ENCODE measurements at places on chromosomes 16 and 17.

DNA sequence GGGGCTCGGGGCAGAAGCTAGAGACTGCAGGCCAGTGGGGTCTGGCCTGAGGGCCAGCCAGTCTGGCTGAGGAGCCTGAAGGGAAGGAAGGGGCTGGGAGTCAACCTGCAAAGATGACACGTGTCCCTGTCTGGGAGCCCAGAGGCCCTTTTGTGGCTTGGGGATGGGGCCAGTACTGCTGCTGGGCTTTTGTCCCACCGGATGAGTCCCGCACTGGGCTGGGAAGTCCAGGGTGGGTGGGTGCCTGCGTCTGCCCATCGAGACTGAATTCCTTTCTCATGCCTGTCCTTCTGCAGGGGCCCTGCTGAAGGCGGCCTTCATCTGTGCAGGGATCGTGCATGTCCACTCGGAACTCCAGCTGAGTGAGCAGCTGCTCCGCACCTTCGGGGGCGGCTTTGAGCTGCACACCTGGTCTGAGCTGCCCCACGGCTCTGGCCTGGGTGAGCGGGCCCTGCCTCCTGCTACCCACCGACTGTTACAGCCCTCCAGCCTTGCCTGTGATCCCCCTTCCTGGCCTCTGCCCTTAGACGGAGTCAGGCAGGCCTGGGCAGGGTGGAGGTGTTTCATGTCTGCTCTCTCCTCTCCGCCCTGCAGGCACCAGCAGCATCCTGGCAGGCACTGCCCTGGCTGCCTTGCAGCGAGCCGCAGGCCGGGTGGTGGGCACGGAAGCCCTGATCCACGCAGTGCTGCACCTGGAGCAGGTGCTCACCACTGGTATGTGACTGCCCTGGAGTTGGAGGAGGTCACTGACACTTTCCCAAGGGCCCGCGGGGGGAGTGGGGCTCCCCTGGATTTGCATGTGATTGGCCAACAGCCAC, 20.9 kb downstream of the FCSK start:
- no peak for DNase-seq

DNA sequence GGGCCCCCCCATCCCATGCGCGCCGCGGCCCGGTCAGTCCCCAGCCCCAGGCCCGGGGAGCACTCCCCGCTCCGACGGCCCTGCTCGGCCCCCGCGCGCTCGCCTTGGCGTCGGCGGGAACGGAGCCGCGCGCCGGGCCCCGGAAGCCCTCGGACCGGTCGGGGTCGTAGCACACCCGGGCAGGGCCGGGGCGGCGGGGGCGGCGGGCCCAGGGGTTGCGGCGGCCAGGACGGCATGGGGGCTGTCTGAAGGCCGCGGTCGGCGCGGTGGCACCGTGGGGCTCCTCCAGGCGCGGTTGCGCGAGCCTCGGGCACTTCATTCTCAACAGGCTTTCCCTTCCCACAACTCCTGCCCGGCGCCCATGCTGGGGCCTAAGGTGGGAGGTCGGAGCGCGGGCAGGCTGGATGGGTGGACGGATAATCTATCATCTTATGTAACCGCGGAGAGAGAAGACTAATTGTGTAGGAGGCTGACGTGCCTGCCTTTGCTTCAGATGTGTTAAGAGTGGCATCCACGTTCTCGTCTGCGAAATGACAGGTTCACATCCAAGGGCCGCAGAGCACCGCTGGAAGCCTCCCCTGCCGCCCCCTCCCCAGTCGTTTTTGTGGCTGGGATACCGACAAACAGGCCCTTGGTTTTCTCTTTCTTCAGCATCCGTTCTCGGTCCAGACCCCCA, 708 bp downstream of the BAIAP2 start:
- DNase-seq: no peak

GRCh38 chr17:55067697-55068439, 99.3 kb downstream of the STXBP4 start:
- no peak for DNase-seq

GRCh38 chr16:73337373-73338296, 289.7 kb upstream of the ZFHX3 start:
- no peak for DNase-seq

DNA sequence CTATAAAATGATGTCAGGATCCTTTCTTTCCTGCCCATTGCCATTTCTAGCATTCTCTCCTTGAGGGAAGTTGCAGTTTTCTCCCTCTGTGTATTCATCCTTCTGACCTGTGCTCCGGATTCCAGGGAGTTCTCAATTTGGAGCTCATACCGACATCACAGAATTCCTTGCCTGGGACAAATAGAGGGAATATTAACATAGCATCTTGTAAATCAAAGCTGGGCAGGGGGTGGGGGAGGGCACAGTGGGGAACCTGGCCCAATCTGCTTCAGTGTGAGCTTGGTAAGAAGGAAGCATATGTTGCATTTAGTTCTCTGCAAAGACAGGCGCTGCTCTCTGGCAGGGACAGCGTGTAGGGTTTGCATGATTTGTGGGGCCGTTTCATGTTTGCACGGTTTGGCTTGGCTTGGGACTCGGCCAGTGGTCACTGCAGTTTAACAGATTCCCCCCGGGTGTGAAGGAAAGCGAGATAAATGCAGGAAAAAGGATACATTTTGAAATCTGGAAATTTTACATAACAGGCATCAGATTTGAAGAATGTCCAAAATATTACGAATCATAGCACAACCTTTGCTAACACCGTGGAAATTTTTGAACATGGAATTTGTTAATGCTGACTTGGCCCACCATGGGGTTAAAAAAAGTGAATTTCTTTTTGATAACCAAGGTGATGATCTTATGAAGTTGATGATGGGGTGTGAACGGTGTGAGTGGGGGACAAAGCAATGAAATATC, 178.0 kb downstream of the WWOX start:
- no peak for DNase-seq

DNA sequence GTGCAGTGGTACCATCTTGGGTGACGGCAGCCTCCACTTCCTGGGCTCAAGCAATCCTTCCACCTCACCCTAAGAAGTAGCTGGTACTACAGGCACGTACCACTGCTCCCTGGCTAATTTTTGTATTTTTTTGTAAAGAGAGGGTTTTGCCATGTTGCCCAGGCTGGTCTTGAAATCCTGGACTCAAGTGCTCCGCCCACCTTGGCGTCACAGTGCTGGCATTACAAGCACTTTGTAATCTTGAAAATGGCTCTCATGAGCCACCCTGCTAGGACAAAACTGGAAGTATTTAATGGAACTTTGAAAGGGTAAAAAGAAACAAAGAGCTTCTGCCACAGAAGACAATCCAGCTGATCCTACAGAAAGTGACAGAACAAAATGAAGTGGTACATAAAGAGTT, 9.2 kb downstream of the SUMO2 start:
- DNase-seq: peak; percentile 25

DNA sequence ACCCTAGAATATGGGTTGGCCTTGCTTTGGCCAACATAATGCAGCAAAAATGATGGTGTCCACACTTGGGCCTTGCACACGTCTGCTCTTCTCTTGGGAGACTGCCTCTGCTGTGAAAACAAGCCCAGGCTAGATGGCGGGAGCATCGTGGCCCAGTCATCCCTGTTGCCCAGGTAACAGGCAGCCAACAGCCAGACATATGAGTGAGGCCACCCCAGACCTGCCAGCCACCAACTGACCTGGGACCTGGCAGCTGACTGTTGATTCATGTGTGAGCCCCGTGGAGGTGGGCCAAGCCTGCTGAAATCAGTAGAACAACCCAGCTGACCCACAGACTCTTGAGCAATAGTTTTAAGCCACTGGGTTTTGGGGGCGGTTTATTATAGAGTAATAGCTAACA, 39.4 kb upstream of the CDH3 start:
- no peak for DNase-seq

All from sciatic nerve (tissue), 2 donors.